ENCODE measurements at places on chromosomes 13 and 19.

GRCh38 chr13:98585398-98585754 is 8.5 kb upstream of the STK24 start:
- no peak for DNase-seq

- no peak for DNase-seq
Observed at GRCh38 chr13:42356184-42356575, 84.2 kb downstream of the AKAP11 start.

GRCh38 chr19:38684078-38684861 is 36.8 kb downstream of the ACTN4 start:
- DNase-seq, result peak; percentile 58

- no peak for DNase-seq
Observed at GRCh38 chr13:30141775-30142485, 165.4 kb downstream of the KATNAL1 start.

GRCh38 chr13:19852766-19853165 is 10.7 kb downstream of the ZMYM5 start:
- no peak for DNase-seq

Measured in ovary (tissue), 10 donors.